ENCODE measurements at places on chromosomes 7 and 10.
A peak's percentile ranks its signal among the peaks of the same experiment; 100 is the strongest.

GRCh38 chr10:49502358-49502757 is 36.6 kb downstream of the ERCC6 start:
- DNase-seq: no peak

- DNase-seq: peak; percentile 94
Observed at GRCh38 chr10:47311932-47312662, 10.2 kb upstream of the GDF2 start.

- DNase-seq: peak; percentile 5
Observed at GRCh38 chr7:85021101-85021704, 165.7 kb downstream of the SEMA3D start.

GRCh38 chr7:66250711-66251110 is 45.6 kb downstream of the TPST1 start:
- DNase-seq: peak; percentile 33

- DNase-seq: no peak
Observed at GRCh38 chr10:132135053-132135872, 51.5 kb upstream of the DPYSL4 start.

- DNase-seq: peak; percentile 39
Observed at GRCh38 chr10:32940321-32941301, 17.4 kb downstream of the ITGB1 start.

- no peak for DNase-seq
Observed at GRCh38 chr7:118109607-118110006, 74.4 kb upstream of the LSM8 start.

DNA sequence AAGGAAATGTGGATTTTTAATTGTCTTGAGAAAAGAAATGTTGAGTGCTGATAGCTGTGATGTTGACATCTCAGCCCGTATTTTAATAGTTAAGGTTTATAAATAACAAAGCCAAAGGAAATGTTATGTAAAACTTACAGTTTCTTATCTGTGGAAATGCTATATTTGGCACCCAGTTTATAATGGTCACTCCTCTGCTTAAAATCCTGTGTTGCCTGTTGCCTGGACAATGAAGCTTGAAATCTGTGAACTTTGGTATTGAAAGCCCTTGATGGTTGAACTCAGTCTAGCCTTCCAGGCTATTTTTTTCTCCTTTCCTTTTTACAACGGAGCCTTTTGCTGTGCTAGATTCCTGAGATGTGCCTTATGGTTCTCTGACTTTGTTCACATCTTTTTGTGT is 46.5 kb downstream of the MCU start:
- DNase-seq: no peak

DNA sequence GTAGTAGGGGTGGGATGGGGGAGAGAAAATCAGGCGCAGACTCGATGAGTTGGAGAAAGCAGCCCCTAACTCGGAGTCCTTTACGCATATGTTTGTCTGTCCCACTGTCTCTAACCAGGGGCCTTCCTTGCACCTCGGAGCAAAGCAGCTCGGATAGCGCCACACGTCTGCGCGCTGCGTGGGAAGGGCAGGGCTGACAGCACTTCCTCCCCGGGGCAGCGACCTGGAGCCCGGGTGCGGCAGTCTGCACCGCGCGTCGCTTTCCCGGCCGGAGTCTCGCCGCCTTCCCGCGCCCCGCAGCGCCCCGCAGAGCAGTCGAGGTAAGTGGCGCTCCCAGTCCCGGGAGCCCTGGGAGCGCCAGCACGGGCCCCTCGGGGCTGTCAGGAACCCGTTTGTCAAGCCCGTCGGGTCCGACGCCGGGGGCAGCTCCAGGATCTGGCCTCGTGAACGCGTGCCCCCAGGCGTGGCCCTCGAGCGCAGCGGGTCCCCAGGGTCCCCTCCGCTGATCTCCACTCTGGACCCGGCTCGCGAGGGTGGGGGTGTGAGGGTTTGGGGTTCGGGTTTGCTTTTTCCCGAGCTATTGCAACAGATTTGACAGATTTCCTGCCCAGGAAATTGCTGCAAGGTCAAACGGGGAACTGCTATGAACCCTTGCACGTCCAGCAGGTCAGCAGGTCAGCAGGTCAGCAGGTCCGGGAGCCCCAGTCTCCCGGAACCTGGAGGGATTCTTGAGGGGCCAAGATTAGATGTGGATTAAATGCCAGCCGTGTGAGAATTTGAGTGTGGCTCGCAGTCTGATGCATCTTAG is 597 bp downstream of the APBB1IP start:
- DNase-seq: peak; percentile 82

GRCh38 chr7:149462101-149462520 is 1.2 kb upstream of the ZNF777 start:
- no peak for DNase-seq

GRCh38 chr10:70558871-70559810 is 43.4 kb downstream of the PRF1 start:
- peak; percentile 64 for DNase-seq

GRCh38 chr10:131655101-131655849 is 245.5 kb upstream of the PPP2R2D start:
- DNase-seq: no peak

GRCh38 chr10:123958241-123958640 is 66.6 kb upstream of the CPXM2 start:
- DNase-seq: no peak

DNA sequence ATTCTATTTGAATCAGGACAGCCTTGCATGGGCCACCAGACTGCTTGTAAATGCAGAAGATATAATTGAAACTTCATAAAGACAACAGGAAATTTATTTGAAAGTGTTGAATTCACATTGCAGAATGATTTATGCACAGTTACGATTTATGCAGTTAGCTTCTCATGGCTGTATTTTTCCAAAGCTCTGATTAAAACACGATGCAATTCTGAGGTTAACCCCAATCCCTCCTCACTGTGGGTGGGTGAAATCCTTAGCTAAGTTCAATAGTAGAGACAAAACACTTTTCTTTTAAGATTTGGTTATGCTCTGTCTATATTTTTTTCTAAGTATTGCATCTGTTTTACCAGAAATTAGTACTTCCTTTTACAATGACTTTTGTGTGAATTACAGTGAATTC is 728.8 kb upstream of the IGFBP3 start:
- no peak for DNase-seq

DNA sequence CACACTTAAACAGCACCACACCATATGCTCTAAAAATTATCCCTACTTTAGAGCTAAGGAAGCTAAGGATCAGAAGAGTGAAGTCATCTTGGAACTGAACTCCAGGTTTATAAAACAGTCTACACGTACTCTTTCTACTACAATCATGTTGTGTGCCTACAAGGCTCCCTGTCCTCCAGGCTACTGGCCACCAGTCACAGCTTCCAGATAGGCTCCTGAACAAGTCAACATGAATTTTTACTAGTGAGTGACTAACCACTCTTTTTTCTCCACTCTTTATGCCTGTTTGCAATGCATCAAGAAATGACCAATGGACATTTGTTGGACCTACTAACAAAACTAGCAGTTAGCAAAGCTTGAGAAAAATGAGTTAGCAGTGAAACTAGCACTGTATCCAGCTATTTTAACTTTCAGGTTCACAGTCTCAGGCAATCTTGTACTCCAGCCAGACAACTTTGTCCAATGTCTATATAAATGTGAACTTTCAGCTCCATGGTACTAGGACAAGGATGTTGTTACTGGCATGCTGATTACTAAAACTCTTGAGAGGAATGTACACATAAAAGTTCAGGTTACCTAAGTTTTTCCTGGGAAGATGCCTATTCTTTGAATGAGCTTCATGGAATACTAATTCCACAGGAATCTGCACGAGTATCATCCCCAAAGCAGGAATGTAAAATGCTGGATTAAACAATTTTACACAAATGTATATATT is 180.0 kb downstream of the BTAF1 start:
- no peak for DNase-seq

DNA sequence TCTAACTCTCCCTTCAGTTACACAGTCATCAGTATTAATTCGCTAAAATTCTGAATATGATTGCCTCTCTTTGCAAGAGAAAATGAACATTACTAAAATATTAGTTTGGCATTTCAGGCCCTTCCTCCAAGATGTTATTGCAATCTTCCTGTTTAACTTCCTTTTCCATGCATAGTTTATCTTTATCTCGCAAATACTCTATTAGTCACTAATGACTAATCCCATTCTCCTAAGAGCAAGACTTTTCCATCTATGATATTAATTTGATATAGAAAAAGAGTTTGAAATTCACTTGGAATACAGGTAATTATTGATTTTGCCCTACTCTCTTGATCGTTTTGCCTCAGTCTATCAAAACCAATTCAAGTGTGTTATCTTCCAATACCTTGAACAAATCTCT is 41.8 kb upstream of the SEMA3A start:
- DNase-seq: peak; percentile 69

DNA sequence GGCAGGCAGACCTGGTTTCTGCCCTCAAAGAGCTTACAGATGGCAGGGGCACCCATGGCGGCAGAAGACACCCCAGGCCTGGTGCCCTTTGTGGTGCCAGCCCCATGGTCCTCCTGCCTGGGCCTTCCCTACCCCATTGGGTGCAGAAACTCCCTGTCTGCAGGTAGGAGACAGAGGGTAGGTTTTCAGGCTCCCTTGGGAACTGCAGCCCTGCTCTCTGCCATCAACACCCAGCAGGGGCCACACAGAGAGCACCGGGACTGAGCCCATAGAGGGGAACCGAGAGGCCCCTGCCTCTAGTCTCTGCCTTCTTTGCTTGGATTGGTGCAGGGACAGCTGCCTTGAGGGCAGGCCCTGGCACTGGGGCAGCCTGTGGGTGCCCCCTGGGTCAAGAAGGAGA is 52.6 kb downstream of the GTF2IRD1 start:
- DNase-seq: no peak

GRCh38 chr10:116787053-116787659 is 44.8 kb upstream of the HSPA12A start:
- DNase-seq: no peak

- DNase-seq: no peak
Observed at GRCh38 chr10:119505588-119506315, 36.8 kb downstream of the RGS10 start.

DNA sequence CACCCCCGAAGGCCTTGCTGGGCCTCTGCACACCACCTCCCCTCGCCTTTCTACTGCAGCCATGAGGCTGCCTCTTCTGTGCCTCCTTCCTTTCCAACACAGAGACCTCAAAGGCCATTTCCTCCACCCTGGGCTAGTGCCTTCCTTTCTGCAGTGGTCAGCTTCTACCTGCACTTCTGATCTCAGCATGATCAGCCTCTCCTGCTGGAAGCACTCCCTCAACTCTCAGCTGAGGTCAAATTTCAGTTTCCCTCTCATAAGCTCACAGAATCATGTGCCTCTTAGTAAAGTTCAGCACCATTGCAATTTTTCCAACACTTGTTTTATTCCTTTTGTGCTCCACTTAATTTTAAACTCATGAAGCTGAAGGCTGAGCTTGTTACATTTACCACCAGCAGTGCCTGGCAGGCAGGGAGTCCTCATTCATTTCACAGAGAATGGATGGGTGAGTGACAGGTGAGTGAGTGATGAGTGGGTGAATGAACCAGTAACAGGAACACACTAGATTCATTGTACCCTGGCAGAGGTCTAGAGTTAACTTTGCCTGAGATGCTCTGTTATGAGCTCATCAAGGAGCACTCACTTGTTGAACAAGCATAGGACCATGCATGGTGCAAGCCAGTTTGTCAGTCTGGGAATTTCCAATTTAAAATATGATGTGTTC is 124.0 kb upstream of the PRSS58 start:
- peak; percentile 67 for DNase-seq

DNA sequence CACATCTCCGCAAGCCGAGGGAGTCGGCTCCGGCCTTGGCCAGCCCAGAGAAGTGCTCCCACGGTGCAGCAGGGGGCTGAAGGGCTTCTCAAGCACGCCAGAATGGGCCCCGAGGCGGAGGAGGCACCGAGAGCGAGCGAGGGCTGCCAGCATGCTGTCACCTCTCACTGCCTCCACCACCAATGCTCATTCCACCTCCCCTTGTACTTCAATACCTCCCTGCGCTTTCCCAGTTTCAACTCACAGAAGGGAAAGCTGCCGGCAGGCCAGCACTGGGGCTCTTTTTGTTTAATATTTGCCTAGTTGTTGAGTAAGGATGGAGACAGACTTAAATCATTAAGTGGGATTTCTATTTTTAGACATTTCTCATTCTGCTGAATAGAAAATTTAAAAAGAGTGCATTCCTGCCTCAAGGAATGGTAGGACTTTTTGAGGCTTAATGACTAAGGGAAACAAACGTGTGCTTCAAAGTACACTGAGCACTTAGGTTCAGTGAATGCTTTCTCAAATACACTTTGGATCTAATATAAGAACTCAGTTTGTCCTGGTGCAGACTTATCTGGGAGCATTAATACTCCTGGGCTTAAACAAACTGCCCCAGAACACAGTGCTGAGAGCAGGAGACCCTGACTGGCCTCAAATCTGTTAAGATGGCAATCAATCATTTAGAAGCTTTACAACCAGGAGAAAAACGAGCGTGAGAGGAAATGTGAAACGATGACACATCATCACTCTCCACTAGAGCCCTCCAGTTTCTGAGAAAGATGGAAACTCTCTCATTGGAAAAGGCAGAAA is 131.2 kb downstream of the RALA start:
- no peak for DNase-seq

GRCh38 chr7:128459394-128459878 is 3.8 kb downstream of the HILPDA start:
- peak; percentile 82 for DNase-seq

DNA sequence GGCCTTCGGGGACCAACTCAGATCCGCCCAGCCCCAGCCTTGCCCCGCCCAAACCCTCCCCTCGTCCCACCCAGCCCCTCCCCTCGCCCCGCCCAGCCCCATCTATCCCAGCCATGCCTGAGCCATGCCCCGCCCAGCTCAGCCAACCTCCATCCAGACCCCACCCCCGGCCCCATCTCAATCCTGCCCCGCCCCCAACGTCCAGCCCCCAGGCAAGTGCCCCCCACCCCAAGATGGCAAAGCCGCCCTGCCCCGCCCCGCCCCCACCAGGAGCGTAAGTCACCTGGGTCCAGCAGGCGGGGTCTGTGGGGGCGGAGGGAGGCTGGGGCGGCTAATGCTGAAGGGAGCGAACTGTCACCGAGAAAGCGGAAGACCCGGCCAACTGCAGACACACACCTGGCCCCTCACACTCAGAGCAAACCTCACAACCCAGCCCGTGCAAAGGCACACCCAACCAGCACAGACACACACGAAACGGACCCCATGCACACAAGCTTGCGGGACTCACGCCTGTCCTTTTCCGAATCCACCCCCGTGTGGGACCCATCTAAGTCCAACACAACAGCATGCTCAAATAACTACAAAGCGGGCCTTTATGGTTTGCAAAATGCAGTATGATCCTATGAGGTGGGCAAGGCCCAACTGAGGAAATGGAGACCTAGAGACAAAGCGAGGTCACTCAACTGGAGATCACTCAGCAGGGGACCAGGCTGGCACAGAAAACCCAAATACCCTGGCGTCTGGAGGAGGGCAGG is 11.5 kb upstream of the OGA start:
- no peak for DNase-seq

GRCh38 chr10:93856349-93857145 is 37.2 kb upstream of the SLC35G1 start:
- DNase-seq: no peak

- DNase-seq: no peak
Observed at GRCh38 chr10:86128360-86128759, 238.2 kb downstream of the GRID1 start.
